ENCODE measurements at places on chromosomes 2 and 18. TPM values are rescaled to one million over a fixed set of nuclear protein-coding genes. Genes with fewer than 3 reads are reported as not detected.

DNA sequence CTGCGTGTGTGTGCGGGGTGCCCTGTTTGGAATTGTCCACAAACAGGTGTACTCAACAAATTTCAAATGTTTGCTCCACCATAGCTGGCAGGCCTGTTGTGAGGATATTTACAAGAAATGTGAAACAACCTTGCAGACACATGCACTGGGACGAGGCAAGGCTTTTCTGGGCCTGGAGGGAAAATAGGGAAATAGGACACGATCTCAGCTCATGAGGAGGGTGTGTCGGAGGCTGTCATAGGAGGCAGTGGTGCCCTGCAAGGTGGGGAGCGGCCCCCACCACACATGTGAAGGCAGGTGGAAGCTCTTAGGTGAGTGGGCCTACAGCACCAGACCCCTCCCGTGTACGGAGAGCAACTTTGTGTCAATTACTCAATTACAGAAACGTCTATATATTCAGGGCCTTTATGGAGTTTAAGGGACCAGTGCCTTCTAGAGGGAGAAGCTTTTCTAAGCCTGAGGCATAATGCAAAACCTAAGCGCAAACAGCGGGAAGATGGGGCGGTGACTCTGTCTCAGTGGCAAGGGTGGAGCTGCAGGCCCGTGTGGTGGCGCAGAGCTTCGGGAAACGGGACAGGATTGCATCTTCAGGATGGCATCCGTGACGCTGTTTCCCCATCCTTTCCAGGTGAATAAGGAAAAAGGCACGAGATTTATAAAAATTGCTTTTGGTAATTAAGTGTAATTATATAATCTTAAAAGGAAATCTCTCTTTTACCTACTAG lies 48.0 kb downstream of the RNF144A start:
- DNase-seq = no peak

GRCh38 chr18:1498216-1498615 lies 593.5 kb downstream of the ADCYAP1 start:
- no peak for DNase-seq

GRCh38 chr2:151560289-151560688 lies 150.6 kb downstream of the RIF1 start:
- DNase-seq = no peak

Gene MARCO
- 0.92 TPM for total RNA-seq

Gene MAPK4
- 38.2 TPM for total RNA-seq

Gene SERPINB13
- total RNA-seq = not detected
